ENCODE measurements at places on chromosomes 3 and 15.

- no peak for DNase-seq
These were observed 4.0 kb upstream of the MGA start for GRCh38 chr15:41656188-41656587.

- no peak for DNase-seq
These were observed 140.7 kb upstream of the NSMCE3 start for GRCh38 chr15:29410338-29410737.

- no peak for DNase-seq
These were observed 215.1 kb downstream of the TIGIT start for GRCh38 chr3:114508976-114509375.

DNA sequence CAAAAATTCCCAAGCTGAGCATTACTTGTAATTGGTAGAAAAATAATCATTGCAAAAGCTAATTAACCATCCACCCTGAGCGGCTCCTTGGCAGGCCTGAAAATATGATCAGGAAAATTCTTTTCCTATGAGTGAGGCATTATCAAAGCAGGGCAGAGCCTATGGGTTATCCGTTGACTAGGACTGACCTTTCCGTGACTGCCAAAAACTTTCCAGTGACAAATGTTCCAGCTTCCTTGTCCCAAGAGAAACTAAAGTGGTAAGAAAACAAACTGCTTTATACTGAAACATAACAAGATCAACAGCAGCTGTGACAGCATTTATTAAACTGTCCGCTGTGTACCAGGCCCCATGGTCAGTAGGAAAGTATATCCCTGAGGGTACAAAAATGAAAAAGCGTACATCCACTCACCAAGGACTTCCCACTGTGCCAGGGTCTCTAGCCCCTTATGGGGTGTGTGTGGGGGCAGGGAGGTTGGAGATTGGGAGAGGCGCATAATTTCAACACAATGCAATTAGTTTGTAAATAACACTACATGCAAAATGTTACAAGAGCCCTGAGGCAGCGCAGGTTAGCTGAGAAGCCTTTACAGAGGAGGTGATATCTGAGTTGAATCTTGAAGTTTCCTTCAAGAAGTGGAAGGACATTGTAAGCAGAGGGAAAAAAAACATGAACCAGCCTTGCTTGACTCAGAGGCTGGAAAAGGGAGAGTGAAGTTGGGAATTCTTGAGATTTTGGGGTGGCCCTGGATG is 8.5 kb downstream of the LIPC start:
- peak; percentile 46 for DNase-seq

- no peak for DNase-seq
These were observed 205.9 kb downstream of the ZIC1 start for GRCh38 chr3:147615035-147615434.

DNA sequence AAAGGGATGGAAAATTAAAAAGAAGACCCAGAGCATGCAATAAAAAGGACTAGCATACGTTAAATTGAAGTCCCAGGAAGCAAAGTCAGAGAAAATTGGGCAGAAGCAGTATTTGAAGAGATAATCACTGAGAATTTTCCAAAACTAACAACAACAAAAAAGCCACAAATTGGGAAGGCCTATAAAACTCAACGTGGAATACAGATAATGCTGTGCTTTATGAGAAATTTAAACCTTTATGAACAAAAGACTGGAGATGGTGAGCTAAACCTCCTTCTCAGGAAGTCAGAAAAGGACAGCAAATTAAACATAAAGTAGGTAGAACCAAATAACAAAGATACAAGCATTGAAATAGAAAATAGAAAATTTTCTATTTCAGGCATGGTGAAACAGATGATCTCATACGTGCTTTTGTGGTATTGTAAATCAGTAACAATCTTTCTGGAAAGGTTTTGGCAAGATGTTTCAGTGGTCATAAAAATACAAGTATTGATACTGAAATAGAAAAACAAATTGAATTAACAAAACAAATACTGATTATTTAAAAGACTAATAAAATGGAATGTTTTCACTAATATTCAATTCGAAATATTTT is 55.6 kb downstream of the LYSMD4 start:
- DNase-seq: no peak

GRCh38 chr3:149273096-149273751 is 51.6 kb upstream of the CP start:
- DNase-seq: peak; percentile 79

DNA sequence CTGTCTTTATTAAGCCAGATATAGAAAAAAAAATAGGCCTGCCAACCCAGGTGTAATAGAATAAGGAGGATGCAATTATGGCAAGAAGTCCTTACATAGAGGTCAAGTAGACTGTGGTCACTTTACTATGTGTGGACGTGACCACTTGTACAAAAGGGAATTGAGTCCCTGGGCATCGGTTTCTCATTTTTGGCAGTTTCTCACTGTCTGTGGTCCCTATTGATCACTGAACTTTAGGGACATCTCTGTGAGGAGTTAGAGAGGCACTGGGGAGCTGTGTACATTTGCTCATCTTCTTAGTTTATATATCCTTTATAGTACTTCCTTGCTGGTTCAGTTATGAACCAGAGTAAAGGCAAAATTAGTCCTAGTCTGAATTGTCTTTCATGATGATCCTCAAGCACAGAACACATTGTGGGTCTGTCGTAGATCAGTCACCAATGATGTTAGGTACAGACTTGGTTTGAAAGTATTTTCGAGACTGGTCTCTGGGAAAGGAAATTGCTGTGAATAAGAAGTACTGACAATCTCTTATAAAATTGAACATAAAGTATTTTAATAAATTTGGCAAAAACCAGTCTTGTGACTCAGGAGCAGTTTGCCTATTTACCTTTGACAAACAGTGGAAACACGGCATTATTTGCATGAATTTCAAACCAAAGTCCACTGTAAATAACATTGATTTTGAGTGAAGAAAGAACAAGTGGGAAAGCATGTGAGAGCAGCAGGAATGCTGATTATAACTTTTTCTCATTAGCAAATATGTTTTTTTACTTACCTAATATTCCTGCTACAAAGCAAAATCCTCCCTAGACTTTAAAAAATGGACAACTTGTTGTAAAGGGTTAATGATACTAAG is 218.9 kb upstream of the DPH6 start:
- DNase-seq: no peak

DNA sequence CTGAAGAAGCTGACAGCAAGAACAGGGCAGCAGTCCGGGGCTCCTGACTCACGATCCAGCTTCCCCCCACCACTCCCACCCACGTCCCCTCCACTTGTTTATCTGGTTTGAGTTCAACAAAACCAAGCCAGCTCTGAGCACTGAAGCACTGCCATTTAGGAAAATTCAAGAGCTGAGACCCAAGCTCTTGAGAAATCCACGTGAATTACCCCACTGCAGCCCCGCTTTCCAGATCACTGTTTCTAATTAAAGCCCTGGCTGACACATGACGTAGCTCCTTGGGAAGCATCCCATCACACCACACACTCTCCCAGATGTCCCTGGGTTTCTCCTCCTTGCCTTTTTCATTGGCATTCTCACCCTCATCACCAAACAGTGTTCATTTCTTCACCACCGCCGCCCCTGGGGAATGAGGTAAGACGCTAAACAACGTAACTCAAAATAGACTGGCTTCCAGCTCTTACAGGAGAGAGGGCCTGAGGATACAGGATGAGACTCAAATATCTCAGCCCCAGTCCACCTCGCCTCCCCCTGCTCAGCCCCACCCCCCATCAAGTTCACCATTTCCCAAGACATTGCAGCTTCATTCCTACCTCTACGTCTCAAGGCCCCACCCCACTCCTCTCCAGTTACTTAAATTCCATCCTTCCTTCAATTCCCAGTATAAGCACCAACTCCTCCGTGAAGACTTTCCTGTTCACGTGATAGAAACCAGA is 95.4 kb downstream of the SRGAP3 start:
- no peak for DNase-seq

DNA sequence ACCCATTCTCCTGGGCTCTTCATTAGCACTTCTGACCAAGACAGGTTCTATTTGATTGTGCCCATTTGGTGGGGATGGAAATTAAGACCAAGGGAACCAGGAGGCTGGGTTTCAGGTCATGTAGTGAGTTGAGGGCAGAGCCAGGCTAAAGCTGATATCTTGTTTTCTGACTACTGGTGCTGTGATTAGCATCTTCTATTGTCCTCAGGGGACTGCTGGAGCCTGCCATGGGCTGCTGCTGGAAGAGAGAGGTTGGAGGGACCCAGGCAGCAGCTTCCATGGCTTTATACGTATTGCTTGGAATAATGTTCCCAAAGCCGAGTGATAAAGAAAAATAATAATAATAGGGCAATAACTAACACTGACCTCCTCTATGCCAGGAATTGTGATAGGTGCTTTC is 211.4 kb upstream of the ROPN1 start:
- DNase-seq: no peak

GRCh38 chr3:72999951-73000350 is 3.3 kb downstream of the PPP4R2 start:
- no peak for DNase-seq

- no peak for DNase-seq
These were observed 76.0 kb downstream of the PTPRG start for GRCh38 chr3:61637088-61638051.

DNA sequence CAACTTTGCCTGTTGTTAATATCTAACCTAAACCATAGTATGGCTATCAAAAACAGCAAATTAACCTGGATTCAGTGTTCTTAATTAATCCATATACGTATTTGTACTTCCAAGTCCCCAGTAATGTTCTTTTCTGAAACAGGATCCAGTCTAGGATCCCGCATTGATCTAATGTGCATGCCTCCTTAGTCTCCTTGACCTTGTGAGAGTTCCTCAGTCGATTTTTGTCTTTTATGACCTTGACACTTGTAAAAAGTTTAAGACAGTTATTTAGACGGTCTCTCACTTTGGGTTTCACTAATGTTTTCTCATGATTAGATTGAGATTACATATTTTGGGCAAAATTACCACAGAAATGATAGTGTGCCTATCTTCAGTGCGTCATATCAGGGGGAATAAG is 69.4 kb downstream of the TGFBR2 start:
- DNase-seq: no peak

- no peak for DNase-seq
These were observed 154.6 kb downstream of the B3GALNT1 start for GRCh38 chr3:160950542-160950941.

DNA sequence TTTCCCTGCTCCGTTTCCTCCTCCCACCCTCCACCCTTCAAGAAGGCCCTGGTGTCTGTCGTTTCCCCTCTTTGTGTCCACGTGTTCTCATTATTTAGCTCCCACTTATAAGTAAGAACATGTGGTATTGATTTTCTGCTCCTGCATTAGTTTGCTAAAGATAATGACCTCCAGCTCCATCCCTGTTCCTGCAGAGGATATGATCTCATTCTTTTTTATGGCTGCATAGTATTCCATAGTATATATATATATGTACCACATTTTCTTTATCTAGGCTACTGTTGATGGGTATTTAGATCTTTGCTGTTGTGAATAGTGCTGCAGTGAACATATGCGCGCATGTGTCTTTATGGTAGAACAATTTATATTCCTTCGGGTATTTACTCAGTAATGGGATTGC is 4.8 kb downstream of the ST6GAL1 start:
- DNase-seq: no peak

- no peak for DNase-seq
These were observed 966 bp downstream of the MYO1E start for GRCh38 chr15:59371458-59372351.

DNA sequence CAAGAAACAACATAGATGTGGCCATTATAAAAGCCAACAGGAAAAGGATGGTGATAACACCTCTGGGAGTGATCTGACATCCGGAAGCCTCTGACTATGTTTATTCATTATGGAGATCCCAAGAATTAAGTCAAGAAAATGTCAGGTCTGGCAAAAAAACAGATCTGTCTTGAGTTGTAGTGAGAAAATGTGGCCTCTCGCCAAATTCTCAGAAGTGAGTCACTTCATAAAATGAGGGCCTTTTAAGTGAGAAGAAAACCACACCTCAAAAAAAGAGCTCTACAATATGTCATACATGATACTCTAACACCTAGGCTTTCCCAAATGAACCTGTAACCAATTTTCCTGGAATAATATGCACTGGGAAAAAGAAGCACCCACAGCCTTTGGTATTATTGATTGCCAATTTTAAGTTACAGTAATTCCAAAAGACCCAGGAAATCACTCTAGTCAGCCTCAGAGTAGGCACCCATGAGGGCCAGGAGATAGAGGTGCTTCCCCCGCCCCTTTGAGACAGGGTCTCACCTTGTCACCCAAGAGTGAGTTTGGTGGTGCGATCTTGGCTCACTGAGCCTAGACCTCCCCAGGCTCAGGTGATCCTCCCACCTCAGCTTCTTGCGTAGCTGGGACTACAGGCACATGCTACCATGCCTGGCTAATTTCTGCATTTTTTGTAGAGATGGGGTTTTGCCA is 38.0 kb downstream of the CCR3 start:
- DNase-seq: no peak

GRCh38 chr3:39721076-39721475 is 88.3 kb upstream of the MYRIP start:
- no peak for DNase-seq

- peak; percentile 91 for DNase-seq
These were observed 5.0 kb downstream of the MEX3B start for GRCh38 chr15:82040862-82041261.

- DNase-seq: no peak
These were observed 40.9 kb downstream of the BDH1 start for GRCh38 chr3:197514786-197515355.

DNA sequence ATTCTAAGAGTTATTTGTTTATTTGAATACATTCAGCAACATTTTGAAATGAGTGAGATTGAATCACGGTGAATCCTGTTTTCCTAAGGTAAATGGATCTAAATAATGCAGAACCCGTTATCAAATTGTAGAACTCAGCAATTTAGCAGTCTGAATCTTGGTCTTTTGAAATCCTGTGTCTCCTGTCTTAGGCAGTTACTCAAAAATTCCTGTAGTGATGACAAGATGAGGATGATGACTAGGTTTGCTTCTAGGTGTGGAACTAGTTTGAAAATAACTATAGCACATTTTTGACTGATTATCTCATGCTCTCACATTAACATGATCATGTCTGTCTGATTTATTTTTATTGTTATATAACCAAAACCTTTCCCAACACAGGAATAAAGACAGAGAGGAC is 115.0 kb downstream of the RAP2B start:
- no peak for DNase-seq

GRCh38 chr15:88894348-88894818 is 961 bp downstream of the HAPLN3 start:
- DNase-seq: no peak

- no peak for DNase-seq
These were observed 35.2 kb upstream of the GREM1 start for GRCh38 chr15:32682569-32682968.

DNA sequence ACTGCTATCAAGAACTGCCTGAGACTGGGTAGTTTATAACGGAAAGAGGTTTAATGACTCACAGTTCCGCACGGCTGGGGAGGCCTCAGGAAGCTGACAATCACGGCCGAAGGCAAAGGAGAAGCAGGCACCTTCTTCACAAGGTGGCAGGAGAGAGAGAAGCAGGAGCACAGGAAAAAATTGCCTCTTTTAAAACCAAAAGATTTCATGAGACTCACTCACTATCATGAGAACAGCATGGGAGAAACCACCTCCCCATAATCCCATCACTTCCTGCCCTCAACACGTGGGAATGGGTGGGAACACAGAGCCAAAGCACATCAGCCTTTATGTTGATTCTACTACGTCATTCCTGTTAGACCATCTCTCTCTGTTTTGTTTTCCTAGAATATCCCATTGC is 650.9 kb upstream of the SEMA6D start:
- no peak for DNase-seq

Data from LNCaP clone FGC (cell line).